CD4-positive, alpha-beta T cell treated with Interleukin-4 for 4 hours (primary cell): ENCODE measurements at places on chromosomes 6 and 20.
A peak's percentile ranks its signal among the peaks of the same experiment; 100 is the strongest.

DNA sequence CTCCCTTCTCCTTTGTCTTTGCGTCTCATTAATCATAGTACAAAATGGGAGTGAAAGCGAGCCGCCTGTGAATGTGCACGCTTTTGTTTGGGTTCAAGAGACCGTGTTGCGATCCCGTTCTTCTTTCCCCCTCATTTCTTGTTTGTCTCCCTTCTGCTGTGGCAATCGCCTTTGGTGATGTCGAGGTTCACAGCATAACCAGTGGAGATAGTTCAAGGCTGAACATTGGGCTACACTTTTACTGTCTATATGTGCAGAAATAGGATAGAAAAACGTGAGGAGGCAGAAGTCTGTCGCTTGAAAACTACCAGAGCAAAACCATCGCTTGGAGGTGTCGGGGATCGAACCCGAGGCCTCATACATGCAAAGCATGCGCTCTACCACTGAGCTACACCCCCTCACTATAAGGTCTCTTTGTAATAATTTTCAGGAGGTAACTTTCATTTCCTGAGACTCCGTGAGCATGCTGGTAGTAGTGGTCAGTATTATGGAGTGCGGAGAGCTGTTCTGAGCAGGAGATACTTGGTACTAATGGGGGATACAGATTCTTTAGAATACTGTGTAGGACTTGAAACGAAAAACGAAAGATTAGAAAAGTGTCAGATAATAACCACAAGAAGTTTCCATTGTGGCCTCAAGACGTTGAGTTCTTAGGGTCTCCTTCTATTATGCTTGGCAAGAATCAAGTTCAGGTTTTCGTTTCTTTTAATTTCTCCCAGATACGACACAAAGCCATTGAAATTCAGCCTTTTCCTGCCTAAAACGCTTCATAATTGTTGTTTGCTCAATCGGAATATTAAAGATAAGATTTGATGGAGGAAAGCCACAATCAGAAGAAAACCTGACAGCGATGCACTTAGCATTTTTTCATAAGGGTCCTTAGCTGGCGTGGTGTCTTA lies 106.6 kb downstream of the TRIM27 start:
- no peak for DNase-seq

- DNase-seq: no peak
These were observed 24.7 kb upstream of the UBR2 start for GRCh38 chr6:42539135-42539534.

DNA sequence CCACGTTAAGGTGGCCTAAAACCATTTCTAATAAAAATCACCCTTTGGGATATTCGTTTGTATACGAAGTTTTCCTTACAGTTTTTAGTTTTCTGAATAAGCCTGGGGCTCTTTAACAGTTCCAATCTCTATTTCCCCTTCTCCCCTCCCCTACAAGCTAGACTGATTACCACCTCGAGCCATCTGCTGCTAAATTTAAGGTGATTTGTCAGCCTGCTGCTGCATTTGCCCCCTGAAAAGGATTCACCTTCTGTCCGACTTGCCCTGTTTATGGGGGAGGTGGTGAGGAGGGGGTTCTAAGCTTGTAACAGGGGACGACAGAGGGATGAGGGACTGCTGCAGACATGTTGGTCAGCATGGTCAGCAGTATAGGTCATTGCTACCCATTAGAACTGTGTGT lies 146.3 kb downstream of the JARID2 start:
- no peak for DNase-seq

DNA sequence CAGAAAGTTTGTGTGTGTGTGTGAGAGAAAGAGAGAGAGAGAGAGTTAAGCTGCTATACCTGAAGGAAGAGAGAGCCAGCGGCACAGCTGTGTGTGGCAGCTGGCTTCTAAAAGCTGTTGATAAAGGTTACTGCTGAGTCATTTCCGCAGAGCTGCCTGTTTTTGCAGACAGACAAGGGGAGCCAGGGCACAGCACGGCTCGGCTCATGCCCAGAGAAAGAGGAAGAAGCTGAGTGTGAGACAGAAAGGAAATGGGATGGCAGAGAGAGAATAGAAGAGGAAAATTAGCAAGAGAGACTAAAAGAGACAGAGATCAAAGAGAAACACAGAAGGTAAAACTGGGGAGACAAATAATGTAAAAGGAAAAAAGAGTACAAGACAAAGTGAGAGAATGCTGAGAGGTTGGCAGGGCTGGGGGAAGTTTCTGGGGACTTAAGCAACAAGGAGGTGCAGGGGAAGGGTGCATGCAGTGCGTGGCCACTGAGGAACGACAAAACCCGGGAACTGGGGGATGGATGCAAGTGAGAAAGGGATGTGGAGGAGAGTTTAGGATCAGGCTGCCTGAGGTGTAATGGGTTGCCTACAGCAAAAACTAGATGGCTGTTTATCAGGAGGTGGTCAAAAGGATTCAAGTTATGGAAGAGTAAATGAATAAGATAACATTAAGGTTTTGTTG lies 22.7 kb downstream of the HLA-A start:
- DNase-seq: peak; percentile 96

DNA sequence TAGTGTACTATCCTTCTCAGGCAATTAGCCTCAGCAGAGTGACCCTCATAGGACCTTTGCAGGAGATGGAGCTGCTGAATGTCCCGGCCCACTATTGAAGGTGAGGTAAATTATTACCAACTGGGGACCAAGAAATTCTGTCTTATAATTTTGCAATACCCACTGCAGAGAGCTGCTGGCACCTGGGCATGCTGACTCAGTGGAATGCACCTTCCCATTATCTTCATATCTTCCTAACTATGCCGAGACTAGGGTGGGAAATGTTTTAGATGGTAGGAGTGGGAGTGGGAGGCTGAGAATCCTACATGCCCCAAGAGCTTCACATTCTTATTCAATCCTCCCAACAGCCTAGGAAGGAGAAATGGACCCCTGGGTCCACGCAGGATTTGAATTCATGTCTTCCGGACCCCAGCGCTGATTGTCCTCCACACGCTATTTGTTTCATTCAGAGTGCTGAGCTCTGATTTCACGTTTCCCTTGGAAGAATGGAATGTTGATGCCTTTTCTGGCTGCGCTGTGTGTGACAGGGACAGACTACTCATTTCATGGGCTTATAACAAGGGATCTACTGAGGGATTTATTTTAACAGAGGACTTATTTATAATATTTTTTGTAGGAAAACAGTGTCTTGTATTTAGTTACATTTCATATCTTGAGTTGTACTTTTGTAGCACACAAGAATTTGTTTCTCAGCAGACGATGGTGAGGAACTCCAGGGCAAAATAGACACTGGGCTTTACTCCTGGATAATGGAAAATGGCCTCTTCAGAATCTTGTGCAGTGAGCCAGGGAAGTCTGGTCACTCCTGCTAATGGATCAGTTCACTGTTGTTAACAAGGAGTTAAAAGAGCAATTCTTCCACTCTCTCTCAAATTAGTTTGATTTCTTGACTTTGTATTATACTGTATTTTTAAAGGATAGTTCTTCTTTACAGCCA lies 66.4 kb downstream of the FYN start:
- no peak for DNase-seq
